Stimulated activated CD8-positive, alpha-beta memory T cell treated with anti-CD3 and anti-CD28 coated beads, Interleukin-7, amount 100 ng/mL, for 48 hours (primary cell): ENCODE measurements at places on chromosomes 1 and 21.

GRCh38 chr1:818618-819291 is 105.0 kb upstream of the SAMD11 start:
- no peak for DNase-seq

- no peak for DNase-seq
Observed at GRCh38 chr1:71101839-71102376, 21.1 kb upstream of the ZRANB2 start.

DNA sequence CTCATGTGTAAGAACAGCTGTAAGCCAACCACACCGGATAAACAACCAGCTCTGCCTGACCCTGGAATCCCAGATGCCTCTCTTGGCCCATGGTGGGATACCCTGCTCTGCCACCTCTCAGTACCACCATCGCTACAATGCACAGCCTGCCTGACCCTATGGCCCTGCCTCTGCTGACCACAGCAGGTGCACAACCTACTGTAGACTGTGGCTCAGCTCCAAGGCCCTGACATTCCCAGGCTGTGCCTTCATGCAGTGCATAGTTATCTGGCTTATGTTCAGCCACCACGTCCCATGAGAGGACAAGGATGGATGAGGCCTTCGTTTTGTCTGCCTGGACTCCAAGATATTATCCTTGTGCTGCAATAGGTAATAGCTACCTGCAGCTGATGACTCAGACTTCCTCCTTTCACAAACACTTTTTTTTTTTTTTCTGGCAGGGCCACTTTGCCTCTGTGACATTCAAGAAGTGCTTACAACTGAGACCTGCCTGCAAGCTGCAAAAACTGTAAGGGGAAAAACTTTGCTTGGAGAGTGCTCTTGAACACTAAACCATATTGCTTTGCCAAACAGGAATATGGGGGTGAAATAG is 177.7 kb downstream of the URB2 start:
- DNase-seq: no peak

DNA sequence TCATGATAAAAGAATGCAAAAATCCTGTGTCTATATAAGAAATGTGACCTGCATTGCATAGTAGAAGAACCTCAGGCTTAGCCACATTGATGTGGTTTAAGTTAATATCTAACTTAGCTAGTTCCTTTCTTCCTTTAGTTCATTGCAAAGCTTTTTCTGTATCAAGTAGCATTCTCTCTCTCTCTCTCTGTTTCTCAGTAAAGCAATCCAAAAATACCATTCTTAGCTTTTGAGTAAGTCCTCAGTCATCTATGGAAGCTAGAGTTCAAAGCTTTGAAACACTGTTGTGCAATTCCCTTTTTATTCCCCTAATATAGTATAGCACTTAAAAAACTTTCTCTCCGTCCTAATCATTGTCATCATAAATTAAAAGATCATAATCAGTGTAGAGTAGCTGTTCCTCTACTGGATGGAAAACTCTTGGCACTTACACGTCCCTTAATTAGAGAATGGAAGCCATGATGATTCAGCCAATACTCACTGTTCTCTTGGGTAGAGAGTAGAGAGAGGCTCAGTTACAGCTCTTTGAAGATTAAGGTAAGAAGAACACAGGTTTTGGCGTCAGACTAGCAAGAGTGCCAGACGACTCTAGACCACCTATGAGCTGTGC is 350.3 kb upstream of the LYPLAL1 start:
- no peak for DNase-seq

DNA sequence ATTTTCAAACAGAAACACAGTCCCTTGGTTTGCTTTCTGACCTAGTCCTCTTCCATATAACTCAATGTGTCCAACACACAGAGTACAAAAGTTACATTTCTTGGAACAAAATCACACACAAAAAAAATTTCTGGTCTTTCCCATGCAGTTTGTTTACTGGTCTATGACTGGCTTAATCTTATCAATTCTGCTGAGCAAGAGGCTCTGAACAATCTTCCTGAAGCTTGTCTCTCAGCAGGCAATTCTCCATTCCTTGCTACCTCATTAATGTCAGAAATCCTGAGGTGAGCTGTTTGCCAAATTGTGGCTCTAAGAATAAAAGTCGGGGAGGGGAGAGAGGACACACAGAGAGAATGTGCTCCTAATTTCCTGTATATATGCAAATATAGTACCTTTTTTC is 423.6 kb downstream of the HLX start:
- DNase-seq: no peak

DNA sequence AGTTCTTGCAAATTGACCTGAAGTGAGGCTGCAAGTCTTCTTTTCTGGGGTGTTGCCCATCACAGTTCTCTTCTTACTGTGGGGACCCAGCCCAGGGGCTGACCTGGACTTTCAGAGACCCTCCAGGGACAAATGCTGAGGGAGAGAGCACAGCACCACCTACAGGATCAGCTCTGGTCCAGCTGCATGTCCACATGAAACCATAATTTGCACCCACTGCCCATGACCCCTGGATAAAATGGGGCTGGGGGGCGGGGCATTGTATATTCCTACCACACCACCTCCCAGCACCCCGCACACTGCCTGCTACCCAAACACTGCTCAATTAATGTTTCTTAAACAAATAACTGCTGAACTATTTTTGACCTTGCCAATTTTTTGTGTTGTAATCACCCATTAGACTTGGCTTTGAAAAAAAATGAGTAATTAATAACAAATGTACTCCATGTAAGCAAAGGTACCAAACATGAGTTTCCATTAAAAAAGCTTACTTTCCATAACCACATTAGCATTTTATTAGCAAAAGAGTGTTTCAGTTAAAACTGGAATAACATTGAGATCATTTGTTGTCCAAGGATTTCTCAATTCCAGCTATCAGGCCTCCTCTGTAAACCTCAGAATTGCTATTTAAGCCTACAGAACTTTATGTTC is 168.0 kb upstream of the RAB4A start:
- DNase-seq: no peak

DNA sequence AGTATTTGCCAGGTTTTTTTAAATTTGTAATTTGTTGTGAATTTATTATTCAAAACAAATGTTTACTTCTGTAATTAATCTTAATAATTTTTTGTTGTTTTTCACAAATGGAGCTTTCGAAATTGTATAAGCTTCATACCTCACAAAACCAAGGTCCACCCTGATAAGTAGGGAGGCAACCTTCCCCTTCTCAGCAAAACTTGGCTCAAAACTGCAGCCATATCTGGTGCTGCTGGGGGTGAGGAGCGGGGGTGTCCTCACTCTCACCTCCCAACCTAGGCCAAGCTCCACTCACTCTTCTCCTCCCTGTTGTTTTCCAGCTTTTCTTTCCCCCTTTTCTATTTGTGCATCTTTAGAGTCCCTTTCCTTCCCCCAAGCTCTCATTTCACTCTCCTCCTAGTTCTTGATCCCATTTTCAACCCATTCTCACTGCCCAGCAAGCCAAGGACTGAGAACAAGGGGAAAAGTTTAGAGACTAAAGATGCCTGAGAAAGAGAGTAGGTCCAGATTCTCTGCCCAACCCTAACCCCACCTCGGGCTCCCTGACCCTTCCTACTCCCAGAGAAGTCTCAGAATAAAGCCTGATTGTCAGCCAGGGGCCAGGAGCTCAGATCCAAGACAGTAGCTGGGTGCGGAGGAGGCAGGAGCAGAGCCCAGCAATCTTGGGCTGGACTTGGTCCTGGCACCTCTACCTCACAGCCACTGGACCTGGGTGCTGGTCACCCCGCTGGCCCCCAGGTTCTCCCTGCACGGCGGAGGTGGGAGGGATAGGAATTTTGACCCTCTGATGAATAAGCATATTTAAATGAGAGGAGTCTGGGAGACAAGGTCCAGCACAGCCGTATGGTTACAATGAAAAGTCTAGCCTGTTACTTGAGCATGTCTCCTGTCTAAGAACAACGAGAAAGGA is 8.3 kb upstream of the CFAP45 start:
- no peak for DNase-seq

- DNase-seq: no peak
Observed at GRCh38 chr1:170133766-170134495, 11.8 kb upstream of the NTMT2 start.

- no peak for DNase-seq
Observed at GRCh38 chr1:10449751-10450150, at the start of gene CORT. Gene CORT, plus strand, starts transcription at chr1:10450031. Its CDS starts 193 bp downstream, at chr1:10450224.

GRCh38 chr1:24308365-24309015 is 10.7 kb upstream of the GRHL3 start:
- no peak for DNase-seq

DNA sequence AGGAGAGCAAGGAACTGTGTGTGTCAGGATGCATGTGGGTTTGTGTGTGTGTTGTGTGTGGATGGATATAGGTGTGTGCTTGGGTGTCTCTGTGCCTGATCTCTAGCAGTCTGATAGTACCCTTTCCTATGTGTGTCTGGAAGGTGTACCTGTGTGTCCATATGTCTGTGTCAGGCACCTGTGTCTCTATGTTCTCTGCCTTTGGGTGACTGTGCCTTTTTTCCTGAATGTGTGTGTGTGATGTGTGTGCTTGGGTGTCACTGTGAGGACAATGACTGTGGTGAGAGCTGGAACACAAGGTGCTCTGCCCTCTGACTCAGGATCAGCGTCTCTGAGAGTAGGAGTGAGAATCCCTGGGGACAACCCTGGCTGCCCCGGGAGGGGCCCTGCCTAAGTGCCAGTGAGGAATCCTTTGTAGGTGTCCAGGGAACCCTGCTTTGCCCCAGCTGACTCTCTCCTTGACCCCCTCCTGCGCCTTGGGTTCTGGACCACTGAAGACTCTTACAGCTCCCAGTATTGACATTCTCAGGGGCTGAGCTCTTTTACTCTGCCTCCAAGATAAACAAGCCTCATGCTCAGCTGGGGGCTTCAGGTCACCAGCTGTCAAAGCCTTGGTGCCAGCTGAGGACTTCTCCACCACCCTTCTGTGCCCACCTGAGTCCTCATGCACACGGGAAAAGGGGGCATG is 735 bp upstream of the EFNA3 start:
- DNase-seq: no peak

GRCh38 chr1:157960773-157961172 is 32.7 kb upstream of the KIRREL1 start:
- DNase-seq: no peak

- no peak for DNase-seq
Observed at GRCh38 chr1:29804181-29804899, 568.0 kb downstream of the PTPRU start.

DNA sequence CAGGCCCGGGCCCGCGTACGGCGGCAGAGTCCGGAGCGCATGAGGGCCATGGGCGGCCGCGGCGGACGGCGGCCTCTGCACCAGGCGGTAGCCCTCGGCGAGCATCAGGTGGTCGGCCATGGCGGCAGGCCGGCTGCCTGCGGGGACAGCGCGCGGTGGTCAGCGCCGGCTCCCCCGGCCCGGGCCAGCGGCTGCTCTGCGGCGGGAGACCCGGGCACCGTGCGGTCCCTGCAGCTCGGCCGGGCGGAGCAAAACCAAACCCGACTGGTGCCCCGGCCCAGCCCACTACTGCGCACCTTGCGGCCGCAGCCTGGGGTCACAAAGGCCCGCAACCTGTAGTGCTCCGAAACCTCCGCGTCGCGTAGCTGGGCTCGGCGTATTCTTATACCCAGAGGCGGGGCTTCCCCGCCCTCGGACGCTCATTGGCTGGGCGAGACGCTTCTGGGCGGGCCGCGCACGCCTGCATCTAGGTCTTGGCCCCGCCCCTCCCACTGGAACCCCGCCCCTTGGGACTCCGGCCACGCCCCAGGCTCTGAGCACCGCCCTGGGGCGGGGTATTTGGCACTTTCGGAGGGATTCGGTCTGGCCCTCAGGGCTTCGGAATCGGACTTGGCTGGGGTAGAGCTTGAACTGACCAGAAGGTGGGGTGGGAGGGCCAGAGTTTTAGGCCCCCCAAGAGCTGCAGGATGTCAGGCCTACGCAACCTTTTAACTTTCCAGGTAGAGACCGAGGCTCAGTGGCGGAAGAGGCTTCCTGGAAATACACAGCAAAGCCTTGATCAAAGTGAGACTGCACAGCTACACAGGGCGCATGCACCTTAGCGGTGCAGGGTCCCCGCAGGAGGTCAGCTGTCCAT is at the start of gene CITED4:
Gene CITED4, minus strand, starts transcription at position 356 of the 856 bp plus-strand sequence. Its CDS starts 236 bp downstream, at position 120.
- peak; percentile 82 for DNase-seq

- no peak for DNase-seq
Observed at GRCh38 chr1:161727256-161727924, 6.0 kb downstream of the FCRLB start.

DNA sequence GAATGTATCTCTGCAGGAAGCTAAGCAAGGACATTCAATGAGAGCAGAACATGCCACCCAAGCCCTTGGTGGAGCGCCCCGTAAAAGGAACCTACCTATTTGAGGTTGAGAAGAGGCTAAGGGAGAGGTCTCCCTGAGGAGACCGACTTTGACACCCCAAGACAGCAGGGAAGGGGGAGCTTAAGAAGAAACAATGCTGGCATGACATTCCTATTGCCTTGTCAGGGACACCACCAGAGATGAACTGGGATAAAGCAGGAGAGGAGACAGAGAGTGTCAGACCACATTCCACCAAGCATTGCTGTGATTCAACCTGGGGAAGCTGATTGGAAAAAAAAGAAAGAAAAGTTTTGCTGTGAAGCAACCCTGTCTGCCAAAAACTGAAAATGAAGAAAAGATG is 13.3 kb upstream of the S100A2 start:
- no peak for DNase-seq

- DNase-seq: no peak
Observed at GRCh38 chr1:203173566-203173965, 2.1 kb downstream of the MYBPH start.
